T-helper 1 cell (primary cell): ENCODE measurements at places on chromosomes 11 and 22.
A peak's percentile ranks its signal among the peaks of the same experiment; 100 is the strongest.

- no peak for DNase-seq
Measured at GRCh38 chr11:71358122-71358728, 90.0 kb downstream of the DHCR7 start.

DNA sequence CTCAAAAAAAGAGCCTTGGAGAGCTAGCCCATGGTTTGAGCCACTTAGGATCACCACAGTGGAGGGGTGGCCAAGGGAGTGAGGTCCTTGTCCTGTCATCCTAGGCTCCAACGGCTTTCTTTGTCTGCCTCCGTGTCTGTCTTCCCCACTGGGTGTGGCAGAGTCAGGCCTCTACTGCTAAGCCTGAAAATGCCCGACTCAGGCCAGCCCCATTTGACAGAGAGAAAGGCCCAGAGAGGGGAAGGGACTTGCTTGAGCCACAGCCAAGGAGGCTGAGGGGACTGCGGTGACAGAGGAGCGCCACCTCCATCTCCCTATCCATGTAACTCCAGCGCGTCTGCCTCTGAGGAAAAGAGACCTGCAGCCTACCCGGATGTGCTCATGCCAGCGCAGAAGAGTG is 27.8 kb upstream of the CD82 start:
- DNase-seq, result no peak

DNA sequence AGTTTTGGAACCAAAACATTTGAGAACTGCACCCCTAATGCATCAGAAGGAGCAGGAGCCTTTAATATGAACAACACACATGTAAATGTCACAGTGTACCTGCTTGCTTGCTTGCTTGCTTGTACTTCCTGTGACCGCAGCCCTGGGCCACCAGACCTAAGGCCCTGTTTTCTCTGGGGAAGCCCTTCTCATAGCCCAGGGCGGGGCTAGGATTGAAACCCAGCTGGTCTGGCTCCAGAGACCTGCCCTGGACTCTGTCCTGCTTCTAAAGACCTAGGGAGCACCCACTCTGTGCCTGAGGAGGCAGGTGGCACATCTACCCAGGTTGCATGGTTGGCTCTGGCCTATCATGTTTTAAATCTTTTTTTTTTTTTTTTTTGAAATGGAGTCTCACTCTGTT is 7.6 kb upstream of the MCM5 start:
- no peak for DNase-seq

DNA sequence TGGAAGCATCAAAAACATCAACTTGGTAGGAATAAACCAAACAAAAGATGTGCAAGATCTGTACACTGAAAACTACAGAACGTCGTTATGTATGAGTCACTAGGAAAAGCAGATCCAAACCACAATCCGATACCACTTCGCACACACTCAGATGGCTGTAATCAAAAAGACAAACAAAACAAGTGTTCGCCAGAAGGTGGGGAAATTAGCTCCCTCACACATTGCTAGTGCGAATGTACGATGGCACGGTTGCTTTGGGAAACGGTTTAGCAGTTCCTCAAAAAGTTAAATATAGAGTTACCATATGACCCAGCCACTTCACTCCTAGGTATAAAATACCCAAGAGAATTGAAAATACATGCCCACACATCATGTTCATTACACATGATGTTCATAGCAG is 14.8 kb upstream of the CARD10 start:
- no peak for DNase-seq

GRCh38 chr22:17366830-17367229 is 2.4 kb upstream of the CECR2 start:
- DNase-seq, result no peak

GRCh38 chr11:11265994-11266606 is 87.0 kb downstream of the CSNK2A3 start:
- peak; percentile 40 for DNase-seq

GRCh38 chr11:73671701-73672100 is 25.3 kb downstream of the PLEKHB1 start:
- no peak for DNase-seq

DNA sequence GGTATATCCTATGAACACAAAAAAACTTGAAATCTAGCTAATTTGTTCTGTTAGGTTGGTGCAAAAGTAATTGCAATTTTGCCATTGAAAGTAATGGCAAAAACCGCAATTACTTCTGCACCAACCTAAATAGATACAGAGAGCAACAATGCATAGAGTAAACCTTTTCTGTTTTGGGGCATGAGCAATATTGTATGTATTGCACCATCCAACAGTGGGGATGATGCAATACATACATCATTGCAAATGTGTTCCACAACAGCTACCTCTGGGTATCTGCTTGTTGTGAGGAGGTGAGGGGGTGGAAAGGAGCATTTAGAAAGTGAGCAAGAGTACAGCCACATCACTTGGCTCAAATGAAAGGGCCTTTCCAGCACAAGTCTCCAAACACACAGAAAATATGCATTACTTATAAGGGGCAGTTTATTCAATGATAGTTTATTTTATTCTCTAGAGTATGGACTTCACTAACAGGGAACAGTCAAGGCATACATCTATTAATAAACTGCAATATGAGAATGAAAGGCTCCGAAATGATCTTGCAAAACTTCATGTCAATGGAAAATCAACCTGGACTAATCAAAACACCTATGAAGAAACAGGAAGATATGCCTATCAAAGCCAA is 77.3 kb downstream of the DEUP1 start:
- no peak for DNase-seq

DNA sequence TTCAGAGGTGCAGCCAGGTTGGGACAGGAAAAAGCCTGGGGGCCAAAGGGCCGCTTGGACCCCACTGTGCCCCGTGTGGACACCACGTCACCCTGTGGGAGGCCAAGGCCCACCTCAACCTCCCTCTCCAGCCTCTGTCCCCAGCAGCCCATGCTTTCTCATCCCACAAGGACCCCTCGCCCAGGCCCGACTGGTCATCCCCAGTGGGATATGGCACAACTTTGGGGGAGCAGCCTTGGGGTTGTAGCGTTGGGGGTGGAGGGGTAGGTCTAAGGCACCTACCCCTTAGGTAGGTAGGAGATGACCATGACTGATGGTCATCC is 44.0 kb downstream of the IGF2 start:
- DNase-seq, result no peak

- DNase-seq, result no peak
Measured at GRCh38 chr22:33129621-33130020, 71.4 kb upstream of the SYN3 start.

- no peak for DNase-seq
Measured at GRCh38 chr11:8314916-8315315, 51.2 kb upstream of the LMO1 start.

GRCh38 chr22:29310065-29310862 is 3.8 kb downstream of the GAS2L1 start:
- no peak for DNase-seq

GRCh38 chr22:29224121-29224858 is 18.6 kb downstream of the EMID1 start:
- no peak for DNase-seq

GRCh38 chr11:58830673-58831301 is 13.7 kb downstream of the GLYATL2 start:
- no peak for DNase-seq

- no peak for DNase-seq
Measured at GRCh38 chr22:47199979-47200272, 437.5 kb downstream of the TBC1D22A start.

GRCh38 chr11:111115890-111116289 is 129.6 kb upstream of the POU2AF2 start:
- DNase-seq, result no peak

DNA sequence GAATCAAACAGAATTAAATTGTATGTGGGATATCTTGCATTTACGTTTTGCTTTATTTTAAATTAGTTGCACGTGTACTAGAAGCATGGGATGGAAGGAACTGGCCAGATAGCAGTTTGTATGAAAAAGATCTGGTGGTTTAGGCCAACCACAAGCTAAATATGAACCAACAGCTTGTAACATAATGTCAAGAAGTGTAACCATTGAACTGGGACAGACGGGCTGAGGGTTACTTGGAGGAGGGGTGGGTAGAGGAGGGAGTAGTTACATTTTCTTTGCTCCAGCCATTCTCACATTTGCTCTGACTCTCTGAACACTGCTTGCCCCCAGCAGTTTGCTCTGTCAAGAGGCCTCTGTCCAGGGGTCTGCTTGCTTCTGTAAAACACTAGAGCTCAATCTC is 31.7 kb upstream of the CXCR5 start:
- no peak for DNase-seq

- DNase-seq, result no peak
Measured at GRCh38 chr11:110939471-110939870, 227.2 kb upstream of the ARHGAP20 start.

- DNase-seq, result no peak
Measured at GRCh38 chr11:62430425-62430824, 11.6 kb downstream of the SCGB1A1 start.

DNA sequence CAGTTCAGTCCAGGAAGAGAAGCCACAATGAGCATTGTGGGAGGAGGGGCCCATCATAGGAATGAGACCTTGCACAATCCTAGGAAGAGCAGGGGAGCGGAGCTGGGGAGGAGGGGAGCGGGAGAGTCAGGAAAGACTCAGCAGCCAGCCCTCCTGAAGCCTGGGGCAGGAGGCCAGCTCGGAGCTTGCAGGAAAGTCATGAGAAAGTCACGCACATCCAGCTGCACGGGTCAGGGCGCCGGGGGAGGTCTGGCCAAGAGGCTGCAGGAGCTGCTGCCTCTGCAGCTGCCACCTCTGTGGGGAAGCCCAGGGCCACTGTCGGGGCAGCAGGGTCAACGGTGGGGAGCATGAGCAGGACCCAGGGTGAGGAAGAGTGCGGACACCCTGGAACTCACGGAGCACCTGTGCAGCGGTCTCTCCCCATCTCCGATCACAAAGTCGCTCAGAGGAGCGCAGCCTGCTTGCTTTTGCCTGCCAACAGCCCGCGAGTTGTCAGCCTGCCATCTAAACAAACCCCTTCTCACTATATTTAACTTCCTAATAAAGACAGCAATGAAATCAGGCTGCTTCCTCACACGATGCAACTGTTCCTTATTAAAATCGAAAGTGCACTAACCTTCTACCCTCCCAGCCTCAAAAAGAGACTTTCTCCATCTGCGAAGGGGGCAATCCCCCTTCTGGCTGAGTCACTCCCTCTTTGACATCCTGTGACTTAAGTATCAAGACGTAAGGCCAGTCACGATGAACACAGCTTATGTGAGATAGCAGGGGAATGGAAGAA is 52.9 kb upstream of the RTL6 start:
- peak; percentile 34 for DNase-seq

DNA sequence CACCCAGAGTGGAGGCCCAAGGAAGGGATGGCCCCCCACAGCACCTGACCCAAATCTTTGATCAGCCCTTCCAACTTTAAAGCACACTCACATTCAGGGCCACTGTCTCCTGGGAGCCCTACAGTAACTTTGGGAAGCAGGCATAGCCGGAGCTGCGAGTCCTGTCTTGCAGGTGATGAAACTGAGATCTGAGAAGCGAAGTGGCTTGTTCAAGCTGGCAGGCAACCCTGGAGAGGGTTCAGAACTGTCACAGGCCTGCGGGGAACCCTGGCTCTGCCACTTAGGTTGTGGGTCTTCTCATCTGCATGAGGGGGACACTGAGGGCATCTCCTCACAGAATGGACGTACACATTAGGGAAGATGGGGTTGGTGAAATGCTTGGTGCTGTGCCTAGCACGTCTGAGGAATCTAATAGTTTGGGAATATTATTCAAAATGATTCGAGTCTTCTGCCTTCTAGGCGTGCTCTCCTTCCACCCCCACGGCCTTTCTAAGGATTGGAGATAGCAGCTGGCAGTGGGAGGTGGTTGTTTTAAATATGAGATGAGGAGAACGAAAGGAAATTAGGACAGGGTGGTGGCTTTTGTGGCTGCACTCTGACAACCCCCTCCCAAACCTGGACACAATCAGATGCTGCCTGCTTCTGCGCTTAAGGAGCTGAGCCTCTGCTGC is 18.8 kb upstream of the SUN2 start:
- no peak for DNase-seq

GRCh38 chr22:40004836-40005235 is 10.1 kb downstream of the FAM83F start:
- no peak for DNase-seq

DNA sequence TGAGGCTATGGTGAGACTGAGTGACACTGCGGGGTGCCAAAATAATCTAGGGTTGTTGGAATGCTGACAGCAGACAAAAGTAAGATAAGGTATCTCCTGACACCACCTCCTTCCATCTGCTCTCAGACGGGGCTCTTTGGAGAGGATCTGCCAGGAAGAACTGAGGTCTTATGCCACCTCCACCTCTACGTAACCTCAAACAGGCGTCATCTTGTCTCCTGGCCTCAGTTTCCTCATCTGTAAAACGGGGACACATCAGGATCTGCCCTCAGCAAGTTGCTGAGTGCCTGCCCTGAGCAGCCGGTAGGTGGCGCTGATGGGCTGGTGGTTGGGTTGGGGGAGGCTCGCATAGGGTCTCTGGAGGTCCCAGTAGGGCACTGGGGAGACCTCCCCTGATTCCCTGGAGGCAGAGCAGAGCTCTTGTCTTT is 1.7 kb upstream of the MYEOV start:
- DNase-seq, result peak; percentile 30

GRCh38 chr11:122103321-122103720 is 12.7 kb downstream of the BLID start:
- DNase-seq, result no peak

- no peak for DNase-seq
Measured at GRCh38 chr22:46373921-46374662, 38.6 kb downstream of the TRMU start.

DNA sequence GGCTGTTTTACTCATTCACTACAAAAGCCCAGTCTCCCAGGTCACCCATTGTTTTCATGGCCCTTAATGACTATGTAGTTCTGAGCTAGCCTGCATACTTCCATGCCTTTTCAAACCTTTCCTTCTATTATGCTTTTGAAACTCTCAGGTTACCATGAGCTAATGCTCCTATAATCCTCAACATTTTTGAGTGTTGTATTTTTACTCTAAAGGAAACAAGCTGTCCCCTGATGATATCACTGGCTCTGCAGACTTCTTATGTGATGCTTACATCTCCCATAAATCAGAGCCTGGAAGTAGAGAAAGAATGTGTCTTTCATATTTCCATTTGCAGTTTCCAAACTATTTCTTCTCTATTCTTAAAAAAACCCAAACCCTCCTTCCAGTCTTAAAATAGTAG is 159.0 kb upstream of the RAG2 start:
- DNase-seq, result no peak

DNA sequence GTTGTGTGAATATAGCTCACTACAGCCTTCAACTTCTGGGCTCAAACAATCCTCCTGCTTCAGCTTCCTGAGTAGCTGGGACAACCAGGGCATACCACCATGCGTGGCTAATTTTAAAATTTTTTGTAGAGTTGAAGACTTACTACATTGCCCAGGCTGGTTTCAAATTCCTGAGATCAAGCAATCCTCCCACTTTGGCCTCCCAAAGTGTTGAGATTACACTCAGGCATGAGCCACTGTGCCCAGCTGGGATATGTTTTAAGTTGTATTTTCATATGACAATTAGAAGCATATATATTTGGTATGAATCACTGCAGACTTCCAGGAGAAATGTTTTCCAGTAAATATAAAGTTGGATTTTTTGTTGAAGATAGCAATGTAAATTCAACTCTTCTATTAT is 15.4 kb downstream of the DDX10 start:
- no peak for DNase-seq

GRCh38 chr11:95736355-95736754 is 53.2 kb downstream of the FAM76B start:
- DNase-seq, result no peak
